NCI-H524 treated with DMSO at 0.1 percent for 48 hours (cell line): ENCODE measurements at places on chromosomes 2 and 18.

GRCh38 chr18:36348971-36349417 is 51.5 kb downstream of the FHOD3 start:
- DNase-seq = no peak

- no peak for DNase-seq
Observed at GRCh38 chr2:3596901-3597417, 2.0 kb downstream of the COLEC11 start.

GRCh38 chr2:225932811-225933413 is 533.4 kb downstream of the NYAP2 start:
- DNase-seq = no peak

DNA sequence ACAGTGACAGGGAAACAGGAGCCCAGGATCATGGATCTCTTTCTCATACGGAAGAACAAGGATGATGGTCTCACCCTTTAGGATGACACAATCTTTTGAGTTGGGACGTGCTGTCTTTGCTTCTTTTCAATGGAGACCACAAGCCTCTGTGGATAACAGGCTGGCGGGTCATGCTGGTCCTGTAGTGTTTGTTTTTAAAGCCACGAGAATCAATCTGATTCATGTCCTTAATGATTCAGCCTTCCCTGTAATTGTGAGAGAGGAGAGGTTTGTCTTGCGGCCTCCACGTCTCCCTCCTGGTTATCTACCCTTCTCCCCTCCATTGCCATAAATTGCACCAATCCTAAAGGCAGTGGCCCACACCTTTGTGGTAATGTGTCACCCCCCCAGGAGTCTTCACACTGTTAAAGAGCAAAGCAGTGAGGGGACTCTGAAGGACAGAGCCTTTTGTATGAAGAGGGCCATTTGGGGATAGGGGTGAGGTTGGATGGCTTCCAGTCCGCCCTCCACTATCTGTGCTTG is 87.7 kb upstream of the TGFA start:
- DNase-seq = no peak

DNA sequence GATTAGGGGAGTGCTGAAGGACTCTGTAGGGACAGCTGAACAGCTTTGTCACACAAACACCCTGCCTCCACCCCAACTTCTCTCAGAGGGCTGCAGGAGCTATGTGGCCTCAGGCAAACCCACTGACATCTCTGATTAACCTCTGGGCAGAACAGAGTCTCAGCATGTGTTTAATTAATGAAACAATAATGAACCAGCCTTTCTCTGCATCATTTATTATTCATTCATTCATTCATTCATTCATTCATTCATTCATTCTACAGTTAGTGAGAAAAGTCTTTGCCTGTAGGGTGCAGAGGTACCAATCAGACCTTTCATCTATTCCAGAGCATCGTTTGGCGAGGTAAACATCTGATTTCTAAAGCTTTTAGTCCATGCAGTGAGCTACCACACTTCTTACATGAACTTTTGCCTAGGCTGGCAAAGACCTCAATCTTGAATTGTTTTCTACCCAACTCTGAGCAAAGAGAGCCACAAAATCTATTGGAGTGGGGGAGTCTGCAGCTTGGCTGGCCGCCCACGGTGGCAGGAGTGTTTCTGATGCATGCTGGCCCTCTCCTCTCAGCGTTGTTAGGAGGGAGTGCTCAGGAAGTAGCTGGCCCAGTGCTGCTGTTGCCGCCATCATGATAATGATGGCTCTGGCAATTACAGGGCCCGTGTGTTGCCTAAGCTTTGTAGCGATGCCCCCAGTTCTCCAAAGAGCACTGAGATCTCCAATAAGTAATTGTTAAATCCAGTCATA is 198.9 kb downstream of the SMAD7 start:
- no peak for DNase-seq

DNA sequence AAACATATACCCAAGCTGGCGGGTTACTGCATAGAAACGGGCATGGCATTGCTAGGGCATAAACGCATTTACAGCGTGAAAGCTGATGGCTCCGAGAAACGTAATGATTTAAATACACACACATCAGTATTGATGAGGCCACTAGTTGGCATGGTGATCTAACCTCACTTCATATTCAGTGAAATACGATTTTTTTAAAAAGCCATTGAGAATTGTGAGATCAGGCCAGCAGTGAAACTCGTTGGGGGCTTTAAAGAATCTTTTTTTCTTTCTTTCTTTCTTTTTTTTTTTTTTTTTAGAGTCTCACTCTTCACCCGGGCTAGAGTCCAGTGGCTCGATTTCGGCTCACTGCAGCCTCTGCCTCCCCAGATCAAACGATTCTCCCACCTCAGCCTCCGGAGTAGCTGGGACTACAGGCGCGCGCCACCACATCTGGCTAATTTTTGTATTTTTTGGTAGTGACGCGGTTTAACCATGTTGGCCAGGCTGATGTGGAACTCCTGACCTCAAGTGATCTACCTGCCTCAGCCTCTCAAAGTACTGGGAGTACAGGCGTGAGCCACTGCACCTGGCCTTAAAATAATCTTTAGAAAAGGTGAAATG is 2.4 kb upstream of the SMAD7 start:
- DNase-seq = no peak

- no peak for DNase-seq
Observed at GRCh38 chr2:11022064-11022463, 110.3 kb downstream of the KCNF1 start.

- no peak for DNase-seq
Observed at GRCh38 chr18:37289423-37289822, 276.2 kb downstream of the CELF4 start.

DNA sequence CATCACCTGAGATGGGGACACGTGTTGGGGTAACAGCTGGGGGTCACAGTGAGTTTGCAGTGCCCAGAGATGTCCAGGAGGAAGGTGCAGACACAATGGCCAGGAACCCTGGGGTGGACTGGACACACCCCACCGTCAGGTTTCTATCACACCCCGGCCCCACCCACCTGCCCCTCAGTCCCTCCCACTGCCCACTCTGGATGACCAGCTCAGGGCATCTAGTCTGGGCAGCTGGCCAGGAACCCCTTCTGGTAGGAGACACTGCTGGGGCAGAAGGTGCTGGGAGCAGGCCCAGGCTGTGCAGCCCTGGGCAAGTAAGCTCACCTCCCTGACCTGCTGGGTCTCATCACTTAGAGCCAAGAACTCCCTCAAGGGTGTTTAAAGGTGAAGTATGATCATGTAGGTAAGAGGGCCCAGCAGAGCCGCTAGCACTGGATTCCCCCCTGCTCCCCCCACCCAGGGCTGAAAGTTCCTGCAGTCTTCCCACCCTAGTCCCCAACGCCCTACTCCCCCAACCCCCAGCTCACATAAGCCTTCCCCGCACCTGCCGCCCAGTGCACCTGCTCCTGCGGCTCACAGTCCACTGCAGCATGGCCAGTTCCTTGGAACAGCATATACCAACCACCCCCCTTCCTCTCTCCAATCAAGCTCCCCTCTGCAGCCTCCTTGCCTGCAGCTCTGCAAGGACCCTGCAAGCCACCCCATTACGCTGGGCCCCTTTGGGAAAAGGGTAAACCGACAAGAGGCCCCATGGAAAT is 17.3 kb downstream of the BIN1 start:
- no peak for DNase-seq

- DNase-seq = no peak
Observed at GRCh38 chr2:46067501-46068305, 229.5 kb upstream of the EPAS1 start.

DNA sequence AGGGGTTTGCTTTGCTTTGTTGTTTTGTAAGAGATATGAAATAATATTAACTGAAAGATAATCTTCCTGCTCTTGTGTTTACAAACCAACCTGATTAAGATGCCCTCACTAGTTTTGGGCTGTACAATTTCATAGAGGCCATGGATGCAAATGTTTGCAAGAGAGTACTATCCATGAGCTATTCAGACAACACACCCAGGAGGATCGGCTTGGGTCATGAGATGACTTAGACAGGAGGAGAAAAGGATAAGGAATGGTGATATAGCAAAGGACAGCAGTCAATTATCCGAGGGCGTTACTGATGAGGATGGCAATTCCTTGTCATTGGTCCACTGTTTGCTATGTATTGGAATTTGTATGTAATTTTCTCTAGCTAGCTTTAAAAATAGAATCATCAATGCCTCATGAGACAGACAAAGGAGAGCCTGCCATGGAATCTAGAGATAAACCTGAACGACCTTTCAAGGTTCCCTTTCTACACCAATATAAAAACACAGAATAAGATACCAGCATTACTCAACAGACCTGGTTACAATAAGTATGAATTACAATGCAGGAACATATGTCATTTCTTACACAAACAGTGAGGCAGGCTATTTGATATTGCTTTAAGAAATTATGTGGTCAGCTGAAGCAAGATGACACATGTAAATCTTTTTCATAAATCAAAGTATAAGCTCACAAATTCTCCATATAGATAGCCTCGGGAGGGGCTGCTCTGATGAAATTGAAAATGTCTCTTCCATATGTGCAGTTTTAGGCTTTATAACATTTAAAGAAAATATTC is 54.4 kb upstream of the SOS1 start:
- no peak for DNase-seq

DNA sequence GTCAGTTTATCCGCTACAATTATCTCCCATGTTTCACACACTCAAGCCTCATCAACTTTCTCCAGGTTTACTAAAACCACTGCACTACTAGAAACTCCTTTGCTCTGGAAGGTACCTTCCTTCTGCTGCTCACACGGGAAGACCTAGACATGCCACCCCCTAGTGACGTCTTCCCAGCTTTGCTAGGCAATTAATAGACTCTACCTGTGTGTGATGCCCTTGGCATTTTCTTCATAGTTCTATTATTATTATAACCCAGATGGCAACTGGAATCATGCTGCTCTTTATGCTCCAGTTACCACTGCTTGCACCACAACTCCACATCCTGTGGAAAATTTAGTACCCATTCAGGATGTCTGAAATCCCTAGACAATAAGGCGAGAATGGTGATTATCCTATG is 42.4 kb downstream of the CACNB4 start:
- DNase-seq = no peak

GRCh38 chr2:171316755-171317337 is 116.9 kb downstream of the METTL8 start:
- DNase-seq = no peak

GRCh38 chr2:150286730-150287362 is 200.6 kb downstream of the RND3 start:
- DNase-seq = no peak

GRCh38 chr2:180707884-180708205 is 272.6 kb upstream of the UBE2E3 start:
- peak; percentile 21 for DNase-seq

DNA sequence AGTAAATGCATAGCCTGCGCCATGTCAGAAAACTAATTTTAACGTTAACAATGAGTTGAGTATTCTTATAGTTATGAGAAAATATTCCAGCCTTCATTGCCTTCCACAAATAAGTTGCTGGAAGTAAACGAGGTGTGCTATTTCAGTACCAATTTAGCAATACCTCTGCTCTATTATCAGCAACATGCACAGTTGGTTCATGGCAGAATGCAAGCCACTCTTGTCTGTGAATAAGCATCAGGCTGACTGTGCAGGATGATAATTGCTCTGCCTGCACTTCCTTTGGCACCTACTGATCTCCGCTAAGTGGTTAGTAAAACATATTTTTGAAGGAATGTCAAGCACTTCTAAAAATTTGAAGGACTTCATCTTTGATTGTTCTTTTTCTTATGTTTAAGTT is 261.9 kb upstream of the SIX3 start:
- DNase-seq = peak; percentile 42

- no peak for DNase-seq
Observed at GRCh38 chr18:48698707-48699106, 159.9 kb downstream of the CTIF start.

DNA sequence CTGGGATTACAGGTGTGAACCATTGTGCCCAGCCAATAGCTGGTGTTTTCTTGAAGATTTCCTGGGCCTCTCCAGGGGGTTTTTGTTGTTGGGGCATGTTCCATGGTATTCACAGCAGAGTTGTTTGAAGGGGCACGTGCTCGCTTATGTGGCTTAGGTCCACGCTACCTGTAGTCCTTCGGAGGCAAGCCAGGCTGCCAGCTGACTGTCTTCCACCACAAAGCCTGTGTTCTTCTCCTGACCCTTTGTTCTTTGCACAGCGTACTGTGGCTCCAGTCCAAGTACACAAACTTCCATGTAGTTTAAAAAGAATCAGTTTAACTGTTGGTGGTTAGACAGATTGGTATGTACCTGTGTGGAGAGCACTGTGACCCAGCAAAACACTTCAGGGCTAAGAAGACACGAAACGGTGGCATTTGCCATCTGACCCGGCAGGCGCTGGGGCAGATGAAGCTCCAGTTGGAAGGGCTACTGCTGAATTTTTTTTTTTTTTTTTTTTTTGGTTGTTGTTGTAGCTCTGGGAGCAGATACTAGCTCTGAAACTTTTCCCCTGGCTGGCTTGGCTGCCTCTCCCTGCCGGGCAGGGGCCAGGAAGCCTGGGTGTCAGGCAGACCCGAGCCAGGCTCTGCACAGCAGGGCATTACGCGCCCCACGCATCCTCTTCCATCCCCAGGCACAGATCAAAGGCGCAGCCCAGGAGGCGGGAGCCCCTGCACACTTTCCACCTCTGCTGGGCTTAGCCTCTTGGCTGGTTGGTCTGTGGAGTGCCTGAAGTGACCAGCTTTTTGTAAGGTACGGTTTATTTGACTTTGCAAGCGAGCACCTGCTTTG is 5.7 kb downstream of the GREB1 start:
- DNase-seq = peak; percentile 20

DNA sequence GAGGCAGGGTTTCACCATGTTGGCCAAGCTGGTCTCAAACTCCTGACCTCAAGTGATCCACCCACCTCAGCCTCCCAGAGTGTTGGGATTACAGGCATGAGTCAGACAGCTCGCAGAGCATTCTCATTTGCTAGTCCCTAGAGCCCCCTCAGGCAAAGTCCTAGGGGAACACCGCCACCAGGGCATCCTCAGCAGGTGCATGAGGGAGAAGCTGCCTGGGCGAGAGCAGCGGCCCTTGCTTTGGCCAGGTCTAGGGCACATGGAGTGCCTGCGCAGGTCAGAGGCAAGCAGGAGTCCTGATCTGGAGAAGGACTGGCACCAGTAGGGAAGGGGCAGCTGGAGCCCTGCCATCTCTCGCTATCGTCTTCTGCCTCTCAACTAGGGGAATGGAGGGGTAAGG is 32.4 kb downstream of the NGEF start:
- DNase-seq = no peak

- DNase-seq = no peak
Observed at GRCh38 chr2:225020168-225020849, 22.0 kb downstream of the DOCK10 start.

GRCh38 chr2:136225950-136226835 is 108.2 kb upstream of the CXCR4 start:
- peak; percentile 63 for DNase-seq

GRCh38 chr2:42860319-42861094 is 68.1 kb upstream of the HAAO start:
- DNase-seq = no peak

GRCh38 chr18:48313792-48314191 is 95.4 kb downstream of the ZBTB7C start:
- DNase-seq = no peak

- no peak for DNase-seq
Observed at GRCh38 chr2:88100489-88100858, 27.4 kb downstream of the FABP1 start.
